ENCODE measurements at places on chromosomes 5 and 9. TPM values are rescaled to one million over a fixed set of nuclear protein-coding genes. Genes with fewer than 3 reads are reported as not detected.

GRCh38 chr5:82424211-82424610 is 146.1 kb upstream of the RPS23 start:
- DNase-seq = no peak

DNA sequence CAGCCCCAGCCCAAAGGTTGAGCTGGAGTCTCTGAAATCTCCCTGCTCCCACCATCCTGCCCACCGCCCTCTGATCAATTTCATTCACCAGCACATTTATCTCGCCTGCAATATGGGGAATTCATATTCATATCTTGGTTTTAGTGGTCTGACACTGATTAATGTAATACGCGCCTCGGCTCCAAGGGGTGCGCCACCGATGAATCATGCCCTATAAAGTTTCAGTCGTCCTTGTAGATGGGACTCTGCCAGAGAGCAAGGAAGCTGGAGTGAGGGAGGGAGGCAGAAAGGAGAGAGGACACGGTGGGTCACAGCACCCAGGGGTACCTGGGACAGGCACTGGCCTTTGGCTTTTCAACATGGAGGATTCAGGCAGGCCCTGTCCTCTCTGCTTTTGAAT is 8.9 kb downstream of the IRX1 start:
- no peak for DNase-seq

GRCh38 chr5:59506285-59506877 is 387.1 kb downstream of the PDE4D start:
- no peak for DNase-seq

The CEP78 gene
- 3.6 TPM for total RNA-seq

DNA sequence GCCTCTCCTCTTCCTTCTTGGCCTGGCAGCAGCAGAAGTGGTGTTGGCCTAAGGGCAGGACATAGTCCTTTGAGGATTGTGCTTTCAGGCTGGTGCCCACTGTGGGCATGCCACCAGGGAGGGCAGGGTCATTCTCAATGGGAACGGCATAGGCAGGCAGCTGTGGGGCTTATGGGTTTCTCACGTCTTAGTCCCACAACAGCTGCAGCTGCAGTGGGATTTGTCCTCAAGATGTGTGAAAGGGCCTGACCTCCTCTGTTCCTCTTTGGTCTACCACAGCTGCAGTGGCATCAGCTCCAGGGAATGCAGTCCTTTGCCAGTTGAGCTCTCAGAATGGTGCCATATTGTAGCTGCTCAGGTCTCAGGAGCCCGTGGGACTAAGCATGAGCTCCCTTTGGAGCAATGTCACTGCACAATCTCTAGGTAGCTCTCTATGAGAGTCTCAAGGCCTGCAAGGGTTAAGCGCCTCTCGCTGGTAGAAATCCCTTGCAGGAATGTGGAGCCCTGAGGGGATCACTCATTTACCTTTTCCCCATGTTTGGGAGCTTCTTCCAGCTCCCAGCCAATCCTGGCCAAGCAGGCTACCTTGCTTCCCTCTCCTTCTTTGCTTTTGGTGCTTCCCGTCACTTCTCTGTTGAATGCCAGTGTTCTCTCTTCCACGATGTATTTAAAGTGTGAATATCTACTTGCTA is 104.8 kb downstream of the GNA14 start:
- no peak for DNase-seq

- DNase-seq = no peak
These were observed 615.0 kb upstream of the CHD1 start for GRCh38 chr5:99543841-99544240.
